Stimulated activated CD8-positive, alpha-beta memory T cell treated with anti-CD3 and anti-CD28 coated beads, Interleukin-15, amount 100 ng/mL, for 4 hours (primary cell): ENCODE measurements at places on chromosomes 7 and 10.

- DNase-seq, result no peak
Measured at GRCh38 chr7:123533553-123533917, 860 bp downstream of the IQUB start.

GRCh38 chr10:93749218-93749799 lies 8.4 kb upstream of the LGI1 start:
- no peak for DNase-seq

GRCh38 chr10:9305018-9305655 lies 1250.6 kb downstream of the GATA3 start:
- no peak for DNase-seq

DNA sequence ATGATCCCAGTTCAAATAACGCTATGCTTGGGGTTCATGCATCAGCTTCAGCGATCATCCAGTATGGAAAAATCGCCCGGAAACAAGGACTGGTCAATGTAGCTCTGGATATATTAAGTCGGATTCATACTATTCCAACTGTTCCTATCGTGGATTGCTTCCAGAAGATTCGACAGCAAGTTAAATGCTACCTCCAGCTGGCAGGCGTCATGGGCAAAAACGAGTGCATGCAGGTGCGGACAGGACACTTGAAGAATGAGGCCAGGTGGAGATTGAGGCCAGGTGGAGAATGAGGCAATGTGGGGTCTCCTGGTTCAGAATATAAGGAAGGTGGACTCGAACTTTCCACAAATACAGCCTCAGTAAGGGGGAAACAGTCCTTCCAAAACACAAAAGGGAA lies 105.8 kb downstream of the TRRAP start:
- DNase-seq, result no peak

DNA sequence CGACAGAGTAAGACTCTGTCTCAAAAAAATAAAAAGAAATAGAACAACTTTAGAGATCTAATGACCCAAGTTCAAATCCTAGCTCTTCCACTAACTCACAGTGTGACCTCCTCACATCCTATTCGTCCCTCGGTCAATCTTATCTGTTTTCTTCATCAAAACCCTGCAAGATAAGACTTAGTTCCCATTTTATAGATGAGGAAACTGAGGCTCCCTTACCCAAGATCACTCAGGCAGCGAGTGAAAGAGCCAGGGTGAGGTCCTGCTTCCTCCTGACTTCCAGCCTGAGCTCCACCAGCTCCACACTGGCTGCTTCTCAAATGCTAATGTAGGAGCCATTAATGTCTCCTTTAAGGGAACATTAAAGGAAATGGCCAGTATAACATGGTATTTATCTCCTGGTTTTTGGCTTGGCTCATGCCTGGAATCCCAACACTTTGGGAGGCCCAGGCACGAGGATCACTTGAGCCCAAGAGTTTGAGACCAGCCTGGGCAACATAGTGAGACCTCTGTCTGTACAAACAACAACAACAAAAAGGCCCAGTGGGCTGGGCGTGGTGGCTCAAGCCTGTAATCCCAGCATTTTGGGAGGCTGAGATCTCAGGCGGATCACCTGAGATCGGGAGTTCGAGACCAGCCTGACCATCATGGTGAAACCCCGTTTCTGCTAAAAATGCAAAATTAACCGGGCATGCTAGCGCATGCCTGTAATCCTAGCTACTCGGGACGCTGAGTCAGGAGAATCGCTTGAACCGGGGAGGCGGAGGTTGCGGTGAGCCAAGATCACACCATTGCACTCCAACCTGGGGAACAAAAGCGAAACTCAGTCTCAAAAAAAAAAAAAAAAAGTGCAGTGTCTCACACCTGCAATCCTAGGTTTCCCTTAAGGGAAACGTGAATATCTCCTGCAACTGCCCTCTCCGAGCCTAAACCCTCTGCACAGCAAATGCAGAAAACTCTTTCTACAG lies 3.4 kb upstream of the RHBDD2 start:
- DNase-seq, result no peak

- no peak for DNase-seq
Measured at GRCh38 chr7:4734587-4735345, 40.7 kb upstream of the AP5Z1 start.

DNA sequence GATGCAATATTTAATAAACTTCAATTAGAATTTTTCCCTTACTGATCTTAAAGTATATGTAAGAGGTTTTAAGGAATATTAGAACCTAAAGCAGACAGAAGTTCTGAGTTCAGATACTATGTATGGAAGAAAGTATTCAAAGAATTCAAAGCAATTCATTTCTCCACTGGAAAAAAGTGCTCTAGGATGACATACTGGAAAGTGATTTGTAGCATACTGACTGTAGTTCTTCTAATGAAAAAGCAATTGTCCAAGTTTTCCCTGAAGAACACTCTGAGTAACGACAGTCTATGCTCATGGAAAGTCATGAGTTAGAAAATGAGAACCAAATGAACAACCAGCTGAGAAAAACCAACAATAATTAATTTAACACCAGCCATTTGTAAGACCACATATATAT lies 180.8 kb upstream of the SLC26A5 start:
- DNase-seq, result no peak

DNA sequence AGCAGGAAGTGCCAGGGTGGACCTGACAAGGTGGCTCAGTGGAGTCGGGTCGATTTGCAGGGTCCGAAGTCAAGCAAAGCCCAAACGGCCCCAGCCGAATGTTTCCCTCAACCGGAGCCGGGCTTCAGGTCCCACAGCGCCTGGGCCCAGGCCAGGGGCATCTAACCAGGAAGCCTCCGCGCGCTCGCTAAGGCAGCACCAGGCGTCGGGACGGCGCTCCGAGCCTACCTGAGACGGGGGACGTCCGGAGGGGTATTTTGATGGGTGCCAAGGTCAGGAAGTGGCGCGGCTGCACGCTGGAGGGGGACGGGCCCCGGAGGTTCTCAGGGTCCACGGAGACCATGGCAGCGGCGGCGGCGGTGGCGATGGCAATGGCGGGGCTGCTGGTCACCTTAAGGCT lies 51.5 kb downstream of the TCERG1L start:
- no peak for DNase-seq

DNA sequence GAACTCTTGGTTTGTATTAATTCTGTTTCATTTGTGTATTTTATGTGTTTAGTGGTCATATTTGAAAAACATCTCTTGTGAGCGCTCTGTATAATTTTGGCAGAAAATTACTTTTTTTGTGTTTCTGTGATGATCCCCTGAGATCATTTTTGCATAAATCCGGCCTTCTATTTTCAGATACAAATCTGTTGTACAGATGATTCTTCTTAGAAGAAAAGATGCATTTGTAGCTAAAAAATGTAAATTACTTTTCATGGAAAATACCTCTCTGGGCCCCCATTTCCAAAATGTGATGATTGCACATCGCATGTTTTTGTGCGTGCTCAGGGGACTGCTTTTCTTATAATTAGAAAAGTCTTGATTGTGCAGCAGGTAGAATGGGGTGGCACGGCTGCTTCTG lies 395.4 kb downstream of the LRMDA start:
- no peak for DNase-seq

GRCh38 chr7:69780379-69780778 lies 182.1 kb downstream of the AUTS2 start:
- no peak for DNase-seq

- DNase-seq, result no peak
Measured at GRCh38 chr10:116766837-116767634, 24.7 kb upstream of the HSPA12A start.

DNA sequence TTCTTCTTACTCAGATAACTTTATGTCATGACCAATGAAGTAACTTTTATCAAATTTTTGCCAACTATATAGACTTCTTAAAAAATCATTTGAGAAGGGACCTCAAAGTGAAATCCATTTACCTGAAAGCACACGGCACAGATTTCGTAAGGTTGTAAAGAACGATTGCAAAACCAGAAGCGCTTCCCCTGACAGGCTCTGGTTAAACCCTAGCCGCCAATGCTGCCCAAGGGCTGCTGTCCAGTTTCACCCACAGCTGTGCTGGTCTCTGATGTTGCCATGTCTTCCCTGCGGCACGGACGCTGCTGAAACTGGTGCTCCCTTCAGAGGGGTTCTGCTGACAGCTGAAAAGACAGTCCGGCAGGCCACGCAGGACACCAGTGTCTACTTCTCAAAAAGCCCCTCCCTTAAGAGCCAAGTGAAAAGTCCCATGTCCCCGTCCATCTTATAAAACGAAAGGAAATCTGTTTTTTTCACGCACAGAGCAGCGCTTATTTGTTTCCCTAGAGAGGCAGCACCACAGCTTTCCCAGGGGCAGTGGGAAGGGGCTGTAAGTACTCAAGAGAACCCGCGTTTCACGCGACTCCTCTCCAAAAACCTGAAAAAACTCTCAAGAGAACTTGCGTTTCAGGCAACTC lies 32.5 kb downstream of the GNA12 start:
- no peak for DNase-seq

DNA sequence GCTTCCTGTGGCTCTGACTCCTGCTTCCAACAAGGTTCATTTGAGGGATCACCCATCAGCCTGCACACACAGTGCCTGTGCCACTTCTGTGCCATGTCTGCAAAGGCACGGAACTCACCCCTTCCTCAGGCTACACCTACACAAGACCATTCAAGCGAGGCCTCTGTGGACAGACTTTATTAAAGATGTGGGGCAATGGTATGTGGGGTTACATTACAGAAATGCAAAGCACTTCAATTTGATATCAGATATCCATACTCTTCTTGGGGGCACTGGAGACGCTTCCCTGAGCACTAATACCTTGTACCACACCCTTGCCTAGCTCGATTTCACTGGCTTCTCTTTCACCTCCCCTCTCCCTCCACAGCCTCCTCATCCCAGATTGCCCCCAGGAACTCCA lies 84.4 kb upstream of the FGL2 start:
- no peak for DNase-seq

DNA sequence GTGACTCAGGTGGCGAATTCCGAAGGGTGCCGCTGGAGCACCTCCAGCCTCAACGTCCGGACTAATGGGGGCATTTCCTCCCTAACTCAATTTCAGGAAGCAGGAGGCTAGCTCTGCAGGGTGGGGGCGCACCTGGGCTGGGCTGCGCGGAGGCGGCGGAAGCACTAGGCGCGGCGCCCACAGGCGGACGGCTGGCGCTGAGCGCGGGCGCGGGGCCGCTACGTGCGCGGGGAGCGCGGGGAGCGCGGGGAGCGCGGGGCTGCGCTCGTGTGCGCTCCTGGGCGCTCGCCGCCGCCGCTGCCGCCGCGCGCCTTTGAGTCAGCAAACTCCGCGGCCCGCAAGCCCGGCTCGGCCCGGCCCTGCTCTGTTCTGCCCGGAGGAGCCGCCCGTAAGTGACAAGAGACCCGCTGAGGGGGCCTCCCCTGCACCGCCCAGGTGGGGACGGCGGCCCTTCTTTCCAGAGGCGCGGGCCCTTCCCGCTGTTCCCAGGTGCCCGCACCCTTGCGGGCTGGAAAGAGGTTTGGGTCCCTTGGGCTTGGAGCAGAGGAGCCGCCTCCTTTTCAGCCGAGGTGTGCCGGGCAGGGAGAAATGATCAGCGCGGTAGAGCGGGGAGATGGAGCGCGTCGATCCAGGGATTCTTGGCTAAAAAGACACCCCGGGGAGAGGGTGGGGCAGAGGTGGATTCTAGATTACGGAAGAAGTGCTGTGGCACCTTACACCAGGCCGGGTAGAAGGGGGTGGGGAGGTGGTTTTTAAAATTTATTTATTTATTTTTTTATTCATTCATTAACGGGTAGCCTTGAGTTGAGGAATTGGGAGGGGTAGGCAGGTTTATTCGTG lies at the start of gene SNX10:
SNX10 (plus strand) TSS at position 164 of the 840 bp plus-strand sequence. CDS start 54,581 bp downstream, outside the sequence.
- peak; percentile 47 for DNase-seq

DNA sequence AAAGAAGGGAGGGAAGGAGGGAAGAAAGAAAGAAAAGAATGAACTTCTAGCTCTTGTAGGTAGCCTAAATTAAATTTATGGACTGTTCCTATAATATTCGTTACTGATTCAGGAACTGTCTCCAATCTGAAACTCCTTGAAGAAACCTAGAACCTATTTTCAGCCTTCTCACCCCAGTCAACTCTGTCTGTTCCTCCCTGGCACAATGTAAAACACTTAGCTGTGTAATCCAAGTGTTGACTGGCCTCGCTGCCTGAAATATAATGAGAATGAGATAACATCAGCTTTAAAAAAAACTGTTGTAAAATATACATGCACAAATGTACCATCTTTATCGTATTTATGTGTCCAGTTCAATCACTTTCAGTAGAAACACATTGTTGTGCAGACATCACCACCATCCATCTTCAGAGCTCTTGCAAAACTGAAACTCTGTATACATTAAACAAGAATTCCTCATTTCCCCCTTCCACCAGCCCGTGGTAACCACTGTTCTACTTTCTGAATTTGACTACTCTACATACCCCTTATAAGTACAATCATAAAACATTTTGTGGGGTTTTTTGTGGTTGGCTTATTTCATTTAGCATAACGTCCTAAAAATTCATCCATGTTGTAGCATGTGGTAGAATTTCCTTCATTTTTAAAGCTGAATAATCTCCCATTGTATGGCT lies 6.3 kb upstream of the C7orf33 start:
- DNase-seq, result no peak

DNA sequence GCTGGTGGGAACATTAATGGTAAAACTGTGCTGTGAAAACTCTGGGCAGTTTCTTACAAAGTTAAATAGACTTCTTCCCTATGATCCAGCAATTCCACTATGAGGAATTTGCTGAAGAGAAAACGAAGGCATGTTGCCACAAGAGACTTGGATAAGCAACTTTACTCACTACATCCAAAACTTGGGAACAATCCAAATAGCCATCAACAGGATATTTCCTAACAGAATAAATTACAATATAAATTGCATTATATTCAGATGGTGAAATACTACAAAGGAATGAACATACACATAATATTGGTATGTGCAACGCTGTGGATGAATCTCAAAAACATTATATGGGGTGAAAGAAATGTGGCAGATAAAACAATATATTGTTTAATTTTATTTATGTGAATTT lies 21.4 kb upstream of the MKI67 start:
- no peak for DNase-seq

DNA sequence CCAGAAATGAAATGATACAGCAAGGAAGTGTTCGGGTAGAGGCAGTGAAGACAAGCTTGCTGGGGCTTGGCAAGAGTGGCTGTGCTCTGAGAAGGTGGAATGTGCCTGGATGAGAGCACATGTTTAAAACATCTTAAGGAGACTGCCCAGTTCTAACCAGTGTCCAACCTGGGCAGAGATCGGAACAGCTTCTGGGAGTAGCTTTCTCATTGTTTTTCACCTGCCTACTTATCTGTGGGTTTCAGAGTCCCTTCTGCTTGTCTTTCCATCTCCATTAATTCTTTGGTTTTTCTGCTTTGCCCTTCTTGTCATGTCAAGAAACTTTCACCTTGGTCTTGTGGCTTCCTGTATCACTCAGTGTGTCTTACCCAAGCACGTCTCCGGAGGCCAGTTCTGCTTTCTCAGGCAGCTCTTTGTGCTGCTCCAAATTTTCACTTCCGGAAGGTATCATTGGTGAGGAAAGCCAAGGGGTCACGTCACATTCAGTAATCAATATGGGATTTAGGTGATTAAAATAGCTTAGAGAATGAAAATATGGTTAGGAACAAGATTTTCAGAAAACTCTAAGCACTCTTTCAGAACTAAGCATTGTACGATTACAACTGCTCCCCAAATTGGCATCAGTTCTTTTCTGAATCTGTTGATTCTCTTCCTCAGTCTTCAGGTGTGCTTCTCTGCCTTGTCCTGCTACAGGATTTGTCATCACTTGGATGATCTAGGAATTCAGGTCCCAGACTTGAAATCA lies 5.5 kb upstream of the LAMB4 start:
- no peak for DNase-seq

- DNase-seq, result no peak
Measured at GRCh38 chr10:93565446-93565845, 1.0 kb upstream of the FFAR4 start.
